Esophagus (tissue), 2 donors: ENCODE measurements at places on chromosomes 6 and 20. TPM values are rescaled to one million over a fixed set of nuclear protein-coding genes. Genes with fewer than 3 reads are reported as not detected.

Gene ARID1B
- 15.9 TPM for polyA plus RNA-seq

Gene EFCAB8
- polyA plus RNA-seq = 0.11 TPM

Gene IPCEF1
- 0.35 TPM for polyA plus RNA-seq

Gene XKR7
- polyA plus RNA-seq = under 0.01 TPM

Gene HLA-DPB1
- polyA plus RNA-seq = 8.7 TPM

Gene HINT3
- 2.8 TPM for polyA plus RNA-seq

Gene ZNF133
- polyA plus RNA-seq = 15.6 TPM

Gene FAM83C
- 32.3 TPM for polyA plus RNA-seq

Gene STMND1
- 0.53 TPM for polyA plus RNA-seq

Gene C6orf15
- polyA plus RNA-seq = not detected

Gene AFDN
- polyA plus RNA-seq = 91.7 TPM

Gene AVP
- polyA plus RNA-seq = not detected

Gene EYA4
- polyA plus RNA-seq = 0.02 TPM

Gene NPBWR2
- polyA plus RNA-seq = not detected

Gene RSPH9
- 0.14 TPM for polyA plus RNA-seq

Gene OLIG3
- 0.02 TPM for polyA plus RNA-seq

Gene NKX2-4
- not detected for polyA plus RNA-seq

Gene CPNE5
- polyA plus RNA-seq = 0.81 TPM

Gene COX7A2
- 393 TPM for polyA plus RNA-seq

Gene NTSR1
- polyA plus RNA-seq = 0.02 TPM

Gene HLA-DMA
- 11.3 TPM for polyA plus RNA-seq

Gene WFDC5
- polyA plus RNA-seq = 4.5 TPM

Gene CLDN20
- polyA plus RNA-seq = not detected

Gene GRM1
- polyA plus RNA-seq = 0.01 TPM

Gene MAVS
- 20.5 TPM for polyA plus RNA-seq

Gene SAYSD1
- polyA plus RNA-seq = 7.9 TPM

Gene KIF13A
- polyA plus RNA-seq = 7.7 TPM

Gene DPPA5
- not detected for polyA plus RNA-seq

Gene ATP6V1G2
- 0.49 TPM for polyA plus RNA-seq

Gene POU3F2
- polyA plus RNA-seq = not detected

Gene PGC
- 1.6 TPM for polyA plus RNA-seq

Gene NMBR
- polyA plus RNA-seq = not detected

Gene PLTP
- 27.0 TPM for polyA plus RNA-seq

Gene ATRN
- polyA plus RNA-seq = 5.1 TPM

Gene LY6G6D
- 1.3 TPM for polyA plus RNA-seq

Gene SFTA2
- 421 TPM for polyA plus RNA-seq

Gene SCRT2
- polyA plus RNA-seq = not detected

Gene RAET1L
- 33.9 TPM for polyA plus RNA-seq

Gene SAMD3
- 0.18 TPM for polyA plus RNA-seq

Gene METTL24
- polyA plus RNA-seq = 0.34 TPM
